Daoy (cell line): ENCODE measurements at places on chromosomes 1 and 21. TPM values are rescaled to one million over a fixed set of nuclear protein-coding genes. Genes with fewer than 3 reads are reported as not detected.

- DNase-seq = no peak
Measured at GRCh38 chr1:220825819-220826551, 39.3 kb downstream of the MTARC1 start.

DNA sequence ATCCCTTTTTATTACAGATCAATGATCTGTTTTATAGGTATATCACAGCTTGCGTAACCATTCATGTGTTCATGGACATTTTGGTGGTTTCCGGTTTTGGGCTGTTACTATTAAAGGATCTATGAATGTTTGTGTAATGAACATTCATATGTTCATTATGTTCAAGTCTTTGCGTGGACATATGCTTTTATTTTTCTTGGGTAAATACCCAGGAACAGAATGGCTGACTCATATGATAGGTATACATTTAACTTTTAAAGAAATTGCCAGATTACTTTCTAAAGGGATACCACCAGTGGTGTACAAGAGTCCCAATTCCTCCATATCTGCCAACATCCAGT lies 73.7 kb downstream of the SPATA46 start:
- DNase-seq = no peak

- DNase-seq = no peak
Measured at GRCh38 chr1:1136547-1137230, 20.8 kb upstream of the C1orf159 start.

GRCh38 chr1:2019571-2020309 lies 595 bp downstream of the GABRD start:
- DNase-seq = peak; percentile 35

DNA sequence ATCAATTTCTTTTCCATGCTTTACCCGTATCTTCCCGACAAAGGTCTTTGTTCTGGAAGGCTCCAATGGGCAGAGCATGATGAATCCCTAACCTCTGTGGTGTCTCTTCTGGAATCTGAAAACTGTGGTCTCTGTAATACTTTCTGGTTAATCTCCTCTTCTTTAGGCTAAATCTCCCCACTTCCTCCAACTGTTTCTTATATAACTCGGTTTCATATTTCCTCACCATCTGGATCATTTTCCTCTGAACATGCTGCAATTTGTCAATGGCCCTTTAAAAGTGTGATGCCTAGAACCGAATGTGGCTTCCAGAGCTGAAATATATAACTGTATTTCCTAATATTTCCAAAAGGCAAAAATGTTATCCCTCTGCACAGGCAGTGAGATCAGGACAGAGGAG lies 66.1 kb downstream of the ALG14 start:
- DNase-seq = no peak

DNA sequence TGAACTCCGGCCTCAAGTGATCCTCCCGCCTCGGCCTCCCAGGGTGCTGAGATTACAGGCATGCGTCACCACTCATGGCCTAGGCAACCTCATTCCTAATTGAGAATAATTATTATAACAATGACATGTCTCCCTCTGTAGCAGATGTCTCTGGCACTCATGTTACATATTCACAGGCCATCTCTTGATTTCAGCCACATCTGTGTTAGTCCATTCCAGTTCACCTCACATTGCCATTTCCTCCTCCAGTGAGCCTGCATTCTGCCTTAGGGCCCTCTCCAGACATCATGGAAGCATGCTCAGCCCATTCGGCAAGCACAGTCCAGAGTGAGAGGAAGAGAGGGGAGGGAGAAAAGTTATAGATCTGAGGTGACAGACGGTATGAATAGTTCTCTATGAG lies 32.5 kb downstream of the CDKN2C start:
- no peak for DNase-seq

DNA sequence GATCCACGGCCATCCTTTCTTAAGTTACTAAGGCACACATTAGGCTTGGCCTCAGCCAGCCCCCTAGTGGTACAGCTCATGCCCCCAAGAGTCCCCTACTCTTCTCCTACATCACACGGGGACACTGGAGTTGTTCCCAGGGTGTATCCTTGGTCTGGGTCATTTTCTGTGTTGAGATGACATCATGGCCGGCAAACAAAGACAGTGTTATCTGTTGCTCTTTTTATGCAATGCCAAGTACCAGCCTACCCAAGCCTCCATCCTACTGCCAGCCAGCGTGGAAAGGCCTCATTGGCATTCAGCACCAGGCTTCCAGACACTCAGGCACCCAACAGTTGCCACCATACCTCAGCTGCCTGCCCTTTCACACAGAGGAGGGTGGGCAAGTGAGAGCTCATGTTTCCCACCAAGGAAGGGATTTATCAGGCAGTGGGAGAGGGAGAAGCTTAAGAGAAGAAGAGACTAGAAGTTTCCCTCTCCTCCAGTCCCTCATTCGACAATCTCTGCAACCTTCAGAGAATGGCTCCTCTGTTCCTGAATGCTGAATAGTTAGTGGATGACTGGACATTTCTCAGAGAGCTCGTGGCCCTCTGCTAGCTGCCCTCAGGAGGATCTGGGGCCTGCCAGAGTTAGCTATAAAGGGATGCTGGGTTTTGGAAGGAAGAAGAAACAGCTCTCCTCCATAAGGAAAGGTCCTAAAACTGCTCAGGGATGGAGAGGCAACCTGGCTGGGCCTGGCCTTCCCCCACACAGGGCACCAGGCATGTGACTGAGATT lies 17.7 kb downstream of the CBR1 start:
- no peak for DNase-seq

GRCh38 chr1:14724246-14724645 lies 125.8 kb downstream of the KAZN start:
- DNase-seq = peak; percentile 62

GRCh38 chr1:172931761-172932160 lies 119.0 kb downstream of the TNFSF18 start:
- no peak for DNase-seq

- no peak for DNase-seq
Measured at GRCh38 chr21:26020510-26020909, 150.1 kb downstream of the APP start.

- no peak for DNase-seq
Measured at GRCh38 chr1:40389322-40389803, 15.8 kb downstream of the SMAP2 start.

GRCh38 chr1:1891349-1892078 lies 627 bp upstream of the GNB1 start:
- peak; percentile 79 for DNase-seq

- DNase-seq = peak; percentile 91
Measured at GRCh38 chr1:208159555-208160258, 84.5 kb downstream of the PLXNA2 start.

GRCh38 chr21:45359451-45360217 lies 45.3 kb upstream of the COL18A1 start:
- no peak for DNase-seq

DNA sequence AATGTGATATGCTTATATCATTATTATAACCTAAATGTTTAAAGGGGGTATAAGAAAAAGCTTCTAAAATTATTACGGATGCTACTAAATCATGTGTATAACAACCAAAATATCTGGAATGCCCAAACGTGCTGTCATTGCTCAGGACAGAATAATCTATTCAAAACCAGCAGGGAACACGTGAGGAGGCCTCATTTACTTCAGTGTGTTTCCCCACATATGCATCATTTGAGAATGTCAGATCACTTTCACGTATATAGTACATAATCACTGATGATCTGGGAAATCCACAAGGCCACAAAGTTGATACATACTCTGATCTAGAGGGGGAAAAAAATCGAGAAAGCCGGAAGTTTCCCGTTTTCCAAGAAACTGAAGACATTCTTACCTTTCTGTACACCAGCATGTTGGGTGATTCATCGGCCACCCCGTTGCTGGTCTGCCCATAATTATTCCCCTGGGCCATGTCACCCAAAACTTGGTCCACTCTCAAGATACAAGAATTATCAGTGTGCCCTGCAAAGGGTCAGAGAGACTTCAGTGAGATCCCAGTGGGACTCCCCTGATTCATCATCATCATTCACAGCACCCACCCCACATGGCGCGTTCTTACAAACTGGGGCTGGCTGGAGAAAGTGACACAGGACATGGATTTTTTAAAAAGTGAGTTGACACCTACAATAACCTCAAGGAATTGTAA lies 1.5 kb downstream of the RGS7 start:
- DNase-seq = peak; percentile 16

DNA sequence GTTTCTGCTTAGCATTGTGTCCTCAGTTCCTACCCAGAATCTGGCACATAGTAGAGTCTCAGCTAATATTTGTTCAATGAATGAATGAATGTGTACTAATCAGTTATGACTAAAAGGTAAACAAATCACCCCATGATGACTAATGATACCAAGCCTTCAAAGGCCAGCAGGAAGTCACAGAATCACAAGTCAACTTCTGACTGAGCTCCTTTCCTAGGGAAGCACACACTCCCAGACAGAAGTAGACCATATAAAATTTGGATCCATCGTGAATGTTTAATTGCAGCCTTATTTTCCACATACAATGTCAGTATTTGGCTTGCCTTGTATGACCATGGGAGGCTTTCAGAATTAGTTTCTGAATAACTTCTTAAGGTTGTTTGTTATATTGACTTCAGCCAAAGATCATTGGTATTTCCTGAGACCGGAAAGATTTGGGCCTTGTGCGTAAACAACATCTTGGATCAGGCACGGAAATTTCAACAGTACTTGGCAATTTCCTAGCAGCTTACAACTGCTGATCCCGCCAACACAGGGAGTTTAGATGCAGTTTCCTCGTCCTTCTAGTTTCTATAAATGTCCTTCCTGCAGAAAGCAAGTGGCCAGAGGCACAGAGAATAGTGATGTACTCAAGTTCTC lies 185.9 kb upstream of the ATP1B1 start:
- DNase-seq = peak; percentile 40

- DNase-seq = no peak
Measured at GRCh38 chr1:185479796-185480195, 162.8 kb upstream of the IVNS1ABP start.

GRCh38 chr1:46175243-46175642 lies 356 bp downstream of the TSPAN1 start:
- DNase-seq = no peak

The NBPF19 gene
- 2.1 and 4.6 TPM in 2 replicates for total RNA-seq

The MCOLN3 gene
- 2.1 and 2.5 TPM in 2 replicates for total RNA-seq

The PPFIA4 gene
- total RNA-seq = 0.11 TPM in 1 of 2 replicates, not detected in the other

The MIXL1 gene
- total RNA-seq = 0.17 TPM in 1 of 2 replicates, not detected in the other

The ANKRD34A gene
- 0.63 TPM in 1 of 2 replicates, not detected in the other for total RNA-seq

The CSMD2 gene
- total RNA-seq = 3.8 and 5.0 TPM in 2 replicates

The SPOCD1 gene
- 86.6 and 92.7 TPM in 2 replicates for total RNA-seq

The KIF17 gene
- 0.06 TPM in 1 of 2 replicates, not detected in the other for total RNA-seq

The FCRL1 gene
- not detected in 2 replicates for total RNA-seq
